GDM1 (cell line): ENCODE measurements at places on chromosomes 7 and 10.

GRCh38 chr10:27995311-27995710 is 3.6 kb downstream of the ODAD2 start:
- no peak for DNase-seq

DNA sequence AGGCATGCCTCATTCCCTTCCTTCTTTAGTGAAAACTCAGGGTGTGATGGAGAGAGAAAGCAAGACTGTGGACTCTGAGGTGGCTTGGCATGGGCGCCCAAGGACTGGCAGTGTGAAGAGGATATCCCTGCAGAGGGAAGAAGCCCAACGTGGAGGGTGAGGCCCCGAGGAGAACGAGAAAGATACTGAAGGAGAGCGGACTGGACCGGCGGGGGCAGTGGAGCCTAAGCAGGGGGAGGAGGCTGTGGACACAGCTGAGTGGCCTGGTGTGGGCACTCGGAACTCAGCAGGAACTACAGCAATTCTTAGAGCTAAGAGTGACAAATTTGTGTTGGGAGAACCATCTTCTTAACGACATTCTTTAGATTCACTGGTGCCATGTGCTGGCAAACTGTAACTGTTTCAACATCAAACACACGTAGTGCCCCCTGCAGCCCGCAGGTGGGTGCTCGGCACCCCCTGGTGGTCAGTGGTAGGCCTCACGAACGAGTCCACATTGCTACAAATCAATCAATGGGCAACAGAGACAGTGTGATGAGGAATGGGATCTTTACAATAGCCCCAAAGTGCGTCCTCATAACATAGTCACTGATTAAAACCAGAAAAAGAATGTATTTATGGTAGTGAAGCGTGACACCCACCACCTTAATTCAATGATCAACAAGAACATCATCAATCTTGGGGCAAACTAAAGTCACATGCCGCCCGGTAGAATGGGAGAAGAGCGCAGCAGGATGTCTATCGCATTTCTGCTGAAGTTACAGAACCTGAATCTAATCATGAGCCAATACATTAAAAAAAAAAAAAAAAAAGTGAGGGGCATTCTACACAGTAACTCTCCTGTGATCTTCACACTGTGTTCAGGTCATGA is 2.0 kb upstream of the SFTPA1 start:
- peak; percentile 34 for DNase-seq

- DNase-seq = no peak
Observed at GRCh38 chr10:112287844-112288243, 4.6 kb downstream of the TECTB start.

GRCh38 chr10:86981716-86982115 is 13.4 kb downstream of the ADIRF start:
- DNase-seq = no peak
